ENCODE measurements at places on chromosomes 11 and 22. TPM values are rescaled to one million over a fixed set of nuclear protein-coding genes. Genes with fewer than 3 reads are reported as not detected.
A peak's percentile ranks its signal among the peaks of the same experiment; 100 is the strongest.

The RIMBP3C gene
- 1.4 TPM for total RNA-seq

- no peaks in the 10 kb centered on the region for H3K36me3 ChIP-seq
- H3K4me3 ChIP-seq = no peak overlapping the region
- no peak for DNase-seq
- no peaks in the 10 kb centered on the region for H3K27me3 ChIP-seq
These were observed 1.3 kb upstream of the PARVG start for GRCh38 chr22:44179196-44179988.

The CNTN5 gene
- total RNA-seq = not detected

The CPT1B gene
- total RNA-seq = 84.1 TPM

The OR56A5 gene
- total RNA-seq = not detected

- peaks cover 8% of the 10 kb centered on the region for H3K4me1 ChIP-seq
- H3K27me3 ChIP-seq = peaks cover 57% of the 10 kb centered on the region
- H3K36me3 ChIP-seq = no peaks in the 10 kb centered on the region
- H3K27ac ChIP-seq = no peak overlapping the region
These were observed 20.5 kb downstream of the EPS8L2 start for GRCh38 chr11:726278-727220.

The TUBA8 gene
- 2.8 TPM for total RNA-seq

DNA sequence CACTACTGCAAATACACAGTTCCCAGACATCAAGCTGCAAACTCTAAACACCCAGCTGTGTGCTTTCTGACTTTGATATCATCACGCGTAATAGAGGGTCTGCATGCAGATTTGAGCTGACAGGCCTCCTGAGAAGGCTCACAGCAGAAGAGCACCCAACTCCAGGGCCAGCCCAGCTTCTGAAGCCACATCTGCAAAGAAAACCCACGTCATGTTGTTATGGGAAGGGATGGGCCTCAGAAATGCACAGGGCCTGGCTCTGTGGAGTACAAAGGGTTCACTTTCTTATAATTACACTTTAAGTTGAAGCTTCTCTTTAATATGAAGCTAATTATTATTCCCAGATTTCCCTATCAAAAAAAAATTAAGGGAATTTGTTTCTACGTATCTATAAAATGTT, 927.9 kb downstream of the NTM start:
- no peaks in the 10 kb centered on the region for H3K4me1 ChIP-seq
- no peak for DNase-seq
- H3K4me3 ChIP-seq = no peak overlapping the region
- no peaks in the 10 kb centered on the region for H3K36me3 ChIP-seq
- no peaks in the 10 kb centered on the region for H3K27me3 ChIP-seq

The CHRM1 gene
- total RNA-seq = not detected

The TP53I11 gene
- total RNA-seq = 85.6 TPM

GRCh38 chr11:1932105-1932480, 12.6 kb downstream of the TNNT3 start:
- H3K36me3 ChIP-seq = no peaks in the 10 kb centered on the region
- peaks cover 17% of the 10 kb centered on the region for H3K4me1 ChIP-seq
- peak overlapping the region; percentile 44 for H3K27ac ChIP-seq
- no peak for DNase-seq
- no peak overlapping the region for H3K4me3 ChIP-seq

The MFNG gene
- 3.2 TPM for total RNA-seq

DNA sequence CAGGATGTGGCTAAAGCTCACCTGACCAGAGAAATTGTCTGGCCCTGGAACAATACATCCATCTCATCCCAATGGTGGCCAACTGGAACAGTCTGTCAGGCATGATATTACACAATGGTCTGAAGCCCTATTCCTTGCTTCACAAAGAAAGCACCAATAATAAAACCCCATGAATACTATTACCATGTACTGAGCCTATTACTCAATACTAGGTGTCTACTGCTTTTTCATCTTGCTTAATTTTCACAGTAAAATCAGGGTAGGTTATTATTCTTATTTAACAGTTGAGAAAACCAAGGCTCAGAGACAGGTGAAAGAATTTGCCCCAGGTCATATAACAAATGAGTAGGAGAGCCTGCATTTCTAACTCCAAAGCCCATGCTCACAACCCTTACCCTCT, 68.9 kb upstream of the CAPRIN1 start:
- peaks cover 5% of the 10 kb centered on the region for H3K4me1 ChIP-seq
- H3K27me3 ChIP-seq = peaks cover 17% of the 10 kb centered on the region
- no peak overlapping the region for H3K27ac ChIP-seq

GRCh38 chr11:109853156-109853776, 239.9 kb upstream of the ZC3H12C start:
- no peak overlapping the region for H3K27ac ChIP-seq
- H3K4me3 ChIP-seq = no peak overlapping the region
- DNase-seq = peak; percentile 20

The HBD gene
- not detected for total RNA-seq

The ABCC8 gene
- total RNA-seq = 6.1 TPM

DNA sequence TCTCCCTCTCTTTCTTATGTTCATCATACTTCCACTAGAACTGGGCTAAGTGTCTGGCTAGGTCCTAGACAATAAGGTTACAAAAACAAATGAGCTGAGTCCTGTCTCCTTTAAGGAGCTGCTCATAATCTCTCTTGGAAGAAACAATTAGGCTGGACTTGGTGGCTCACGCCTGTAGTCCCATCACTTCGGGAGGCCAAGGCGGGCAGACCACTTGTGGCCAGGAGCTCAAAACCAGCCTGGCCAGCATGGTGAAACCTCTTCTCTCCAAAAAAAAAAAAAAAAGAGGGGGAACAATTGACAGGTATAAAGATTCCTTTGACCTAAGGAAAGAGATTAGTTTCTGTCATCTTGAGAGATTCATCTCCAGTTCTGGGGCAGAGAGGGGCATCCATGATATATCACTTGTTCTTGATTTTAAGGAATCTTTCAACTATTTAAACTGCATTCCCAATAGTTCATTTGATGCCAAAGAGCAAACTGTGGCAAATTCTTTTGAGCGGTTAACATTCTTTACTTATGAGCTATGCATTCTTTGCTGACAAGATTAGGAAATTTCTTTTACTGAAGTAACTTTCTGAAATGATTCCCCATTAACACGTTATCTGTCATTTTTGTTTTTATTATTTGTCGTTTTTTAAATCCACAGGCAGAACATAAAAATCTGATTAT, 125.5 kb downstream of the C11orf87 start:
- H3K27ac ChIP-seq = no peak overlapping the region
- H3K27me3 ChIP-seq = no peaks in the 10 kb centered on the region
- no peak for DNase-seq

The TMPRSS4 gene
- not detected for total RNA-seq

GRCh38 chr22:19869497-19870152, 15.0 kb upstream of the GNB1L start:
- H3K27me3 ChIP-seq = no peaks in the 10 kb centered on the region
- H3K36me3 ChIP-seq = no peaks in the 10 kb centered on the region
- H3K4me1 ChIP-seq = peaks cover 15% of the 10 kb centered on the region
- H3K27ac ChIP-seq = no peak overlapping the region
- no peak overlapping the region for H3K4me3 ChIP-seq

The PICK1 gene
- 24.0 TPM for total RNA-seq

The NFAM1 gene
- 0.07 TPM for total RNA-seq

DNA sequence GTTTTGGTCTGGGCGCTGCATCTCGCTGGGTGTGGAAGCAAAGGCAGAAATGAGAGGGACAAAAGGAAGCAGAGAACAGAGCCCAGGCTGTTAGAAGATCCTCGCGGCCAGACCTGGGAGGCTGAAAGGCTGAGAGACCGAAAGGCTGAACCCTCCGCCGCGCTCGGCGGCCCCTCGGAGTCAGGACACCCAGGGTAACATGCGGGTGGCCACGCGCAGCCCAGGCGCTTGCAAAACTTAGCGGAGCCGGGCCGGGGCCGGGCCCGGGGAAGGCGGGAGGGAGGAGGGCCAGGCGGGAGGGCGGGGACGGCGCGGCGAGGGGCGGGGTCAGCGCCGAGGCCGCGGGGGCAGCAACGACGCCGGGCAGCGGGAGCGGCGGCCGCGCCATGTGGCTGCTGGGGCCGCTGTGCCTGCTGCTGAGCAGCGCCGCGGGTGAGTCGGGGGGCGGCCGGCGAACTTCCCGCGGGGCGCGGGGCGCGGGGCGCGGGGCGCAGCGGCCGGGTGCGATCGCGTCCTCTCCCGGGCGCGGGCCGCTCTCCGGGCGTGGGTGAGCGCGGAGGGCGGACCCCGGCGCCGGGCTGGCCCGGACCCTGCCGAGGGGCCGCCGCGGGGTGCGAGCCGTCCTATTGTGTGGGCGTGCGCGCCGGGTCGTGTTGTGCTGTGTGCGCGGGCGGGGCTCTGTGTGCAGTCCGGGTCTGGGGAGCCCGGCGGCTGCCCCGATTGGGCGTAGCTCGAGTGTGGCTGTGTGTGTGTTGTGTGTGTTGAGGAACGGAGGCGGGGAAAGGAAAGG, at the start of gene LDLRAD3:
LDLRAD3 (plus strand) TSS at position 350 of the 790 bp plus-strand sequence; CDS start at position 387, 37 bp downstream.
- no peaks in the 10 kb centered on the region for H3K36me3 ChIP-seq
- no peaks in the 10 kb centered on the region for H3K27me3 ChIP-seq
- H3K27ac ChIP-seq = peak within 1 kb of the TSS; percentile 96
- H3K4me1 ChIP-seq = peaks cover 52% of the 10 kb centered on the region

DNA sequence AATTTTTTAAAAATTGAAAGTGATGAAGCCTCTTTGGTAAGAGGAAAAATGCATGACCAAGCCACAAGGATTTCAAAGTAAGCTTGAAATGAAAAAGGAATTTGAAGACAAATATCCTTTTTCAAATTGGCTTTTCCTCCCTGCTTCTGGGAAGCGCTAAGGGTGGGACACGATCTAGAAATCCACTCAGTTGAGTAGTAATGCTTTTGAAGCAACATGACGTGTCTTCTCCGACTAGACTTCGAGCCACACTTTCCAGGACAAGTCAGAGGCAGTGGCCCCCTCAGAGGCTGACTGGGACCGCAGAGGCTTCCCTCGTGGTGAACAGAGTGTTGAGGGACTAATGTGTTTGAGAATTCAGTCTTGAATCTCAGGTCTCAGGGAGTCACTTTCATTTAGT, 39.8 kb downstream of the KREMEN1 start:
- no peak overlapping the region for H3K27ac ChIP-seq
- peaks cover 24% of the 10 kb centered on the region for H3K4me1 ChIP-seq
- no peak overlapping the region for H3K4me3 ChIP-seq
- no peaks in the 10 kb centered on the region for H3K27me3 ChIP-seq
- H3K36me3 ChIP-seq = no peaks in the 10 kb centered on the region
- no peak for DNase-seq

The CADM1 gene
- 121 TPM for total RNA-seq

- peaks cover 18% of the 10 kb centered on the region for H3K36me3 ChIP-seq
- H3K27ac ChIP-seq = no peak overlapping the region
These were observed 5.1 kb downstream of the RSF1 start for GRCh38 chr11:77815459-77815858.

The TAF10 gene
- total RNA-seq = 143 TPM

The TENM4 gene
- total RNA-seq = 38.1 TPM

- H3K36me3 ChIP-seq = no peaks in the 10 kb centered on the region
- H3K27me3 ChIP-seq = peaks cover 4% of the 10 kb centered on the region
- no peak for DNase-seq
These were observed 22.9 kb upstream of the TLCD5 start for GRCh38 chr11:120302001-120302805.

The OSM gene
- total RNA-seq = not detected

DNA sequence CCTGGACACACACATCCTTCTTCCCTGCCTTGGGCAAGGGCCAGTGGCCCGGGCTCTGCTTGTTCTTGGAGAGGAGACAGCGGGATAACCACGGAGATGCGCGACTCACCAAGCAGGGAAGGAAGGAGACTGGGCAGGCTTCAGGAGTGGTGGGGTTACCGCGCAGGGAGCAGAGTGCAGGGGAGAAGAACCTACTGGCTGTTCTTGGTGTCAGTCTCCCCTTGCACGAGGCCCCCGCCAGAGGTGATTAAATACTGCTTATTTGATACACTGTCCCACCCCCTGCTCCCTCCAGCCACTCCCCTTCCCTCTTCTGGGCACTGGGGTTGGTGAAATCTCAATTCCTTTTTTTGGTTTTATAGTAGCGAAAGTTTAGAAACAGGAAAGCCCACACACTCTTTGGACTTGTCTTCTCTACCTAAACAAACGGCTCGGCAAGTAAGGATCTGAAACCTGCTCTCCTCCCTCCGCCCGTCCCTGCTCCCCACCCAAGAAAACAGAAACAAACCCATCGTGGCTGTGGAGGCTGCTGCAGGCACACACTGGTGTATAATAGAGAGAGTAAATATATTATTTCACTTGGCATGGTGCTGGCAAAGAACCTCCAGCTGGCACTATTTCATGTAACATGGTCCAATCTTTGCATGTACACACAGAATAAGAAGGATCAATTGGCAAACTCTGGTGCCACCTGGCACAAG, 10.8 kb downstream of the LARGE2 start:
- no peak for DNase-seq
- H3K4me1 ChIP-seq = no peaks in the 10 kb centered on the region
- no peak overlapping the region for H3K4me3 ChIP-seq
- H3K27ac ChIP-seq = no peak overlapping the region
- H3K36me3 ChIP-seq = no peaks in the 10 kb centered on the region

The TMEM9B gene
- 14.3 TPM for total RNA-seq

GRCh38 chr22:48261706-48262105, 1499.3 kb downstream of the TBC1D22A start:
- H3K27ac ChIP-seq = no peak overlapping the region
- H3K4me3 ChIP-seq = no peak overlapping the region
- peaks cover 11% of the 10 kb centered on the region for H3K4me1 ChIP-seq
- no peak for DNase-seq
- H3K36me3 ChIP-seq = no peaks in the 10 kb centered on the region
- H3K27me3 ChIP-seq = peaks cover 6% of the 10 kb centered on the region

The GDPD4 gene
- not detected for total RNA-seq

DNA sequence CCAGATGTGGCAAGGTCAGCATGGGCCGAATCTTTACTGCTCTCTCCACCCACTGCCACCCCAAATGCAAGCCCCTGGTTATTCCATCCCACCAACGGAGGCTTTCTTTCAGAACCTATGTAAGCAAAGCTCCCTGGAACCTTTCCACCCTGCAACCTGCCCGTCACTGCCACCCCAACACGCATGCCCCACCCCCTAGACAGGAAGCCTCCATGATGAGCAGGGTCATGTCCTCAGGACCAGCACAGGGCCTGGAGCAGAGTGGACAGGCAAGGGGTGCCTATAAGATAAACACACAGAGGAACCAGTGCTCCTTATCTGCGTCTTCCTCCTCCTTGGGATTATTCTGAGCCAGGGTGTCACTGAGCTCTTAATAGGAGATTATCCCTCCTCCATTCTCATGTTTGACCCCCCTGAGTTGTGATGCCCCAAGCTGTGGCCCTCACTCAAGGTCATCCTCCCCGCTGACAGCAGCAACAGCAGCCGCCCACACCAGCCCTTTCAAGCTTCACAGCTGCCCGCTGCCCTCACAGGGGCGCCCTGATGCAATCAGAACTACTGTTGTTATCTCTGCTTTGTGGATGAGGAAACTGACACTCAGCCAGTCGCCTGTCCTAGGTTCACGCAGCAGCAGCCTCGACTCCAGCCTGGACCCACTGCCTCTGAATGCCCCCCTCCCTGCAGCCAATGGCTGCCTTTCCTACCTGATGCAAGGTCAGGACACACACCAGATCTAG, 647.3 kb downstream of the TBC1D22A start:
- H3K4me1 ChIP-seq = no peaks in the 10 kb centered on the region
- H3K36me3 ChIP-seq = no peaks in the 10 kb centered on the region
- no peak overlapping the region for H3K27ac ChIP-seq
- H3K27me3 ChIP-seq = peaks cover 21% of the 10 kb centered on the region
- DNase-seq = no peak

The NCR3LG1 gene
- 18.8 TPM for total RNA-seq

GRCh38 chr11:1153105-1153950, 4.4 kb upstream of the MUC5AC start:
- no peak overlapping the region for H3K4me3 ChIP-seq
- H3K4me1 ChIP-seq = peaks cover 4% of the 10 kb centered on the region
- no peaks in the 10 kb centered on the region for H3K27me3 ChIP-seq
- no peak overlapping the region for H3K27ac ChIP-seq
- DNase-seq = no peak
- H3K36me3 ChIP-seq = no peaks in the 10 kb centered on the region

The GRAP2 gene
- 0.12 TPM for total RNA-seq
